ENCODE measurements at places on chromosomes 7 and 10.

DNA sequence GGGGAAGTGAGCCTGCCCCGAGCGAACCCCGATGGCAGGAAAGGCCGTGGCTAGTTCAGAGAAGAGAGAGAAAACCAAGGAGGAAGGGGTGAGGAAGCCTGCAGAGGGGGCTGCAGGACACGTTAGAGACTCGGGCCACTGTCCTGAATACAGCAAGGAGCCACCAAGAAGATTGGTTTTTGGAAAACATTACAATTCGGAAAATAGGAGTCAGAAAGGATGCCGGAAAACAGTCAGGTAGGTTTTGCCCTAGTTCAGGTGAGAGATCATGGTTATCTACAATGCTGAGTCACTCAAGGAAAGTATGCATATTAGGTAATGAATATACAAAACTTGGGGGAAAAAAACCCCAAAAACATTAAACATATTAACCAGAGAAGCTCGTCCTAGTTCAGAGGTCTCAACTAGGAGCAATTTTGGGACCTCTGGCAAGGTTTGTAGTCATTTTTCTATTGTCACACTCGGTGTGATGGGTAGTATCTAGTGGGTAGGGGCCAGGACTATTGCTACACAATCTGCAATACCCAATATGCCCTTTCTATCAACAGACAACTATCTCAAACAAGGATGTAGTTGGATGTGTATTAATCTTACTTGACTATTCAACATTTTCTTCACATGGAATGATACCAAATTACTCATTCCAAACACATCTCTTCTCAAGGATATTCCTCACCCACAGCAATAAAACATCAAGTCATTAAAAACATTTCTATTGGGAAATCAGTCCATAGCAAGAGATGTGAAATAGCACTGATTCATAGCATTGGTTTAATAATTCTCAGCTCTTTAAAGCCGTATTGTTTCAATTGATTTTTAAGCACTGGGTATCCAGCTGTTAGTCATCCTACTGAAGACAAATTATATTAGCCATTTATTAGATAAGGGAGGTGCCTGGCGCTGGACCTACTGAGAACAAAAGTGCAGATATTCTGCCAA, 74.4 kb upstream of the RSU1 start:
- no peak for DNase-seq

DNA sequence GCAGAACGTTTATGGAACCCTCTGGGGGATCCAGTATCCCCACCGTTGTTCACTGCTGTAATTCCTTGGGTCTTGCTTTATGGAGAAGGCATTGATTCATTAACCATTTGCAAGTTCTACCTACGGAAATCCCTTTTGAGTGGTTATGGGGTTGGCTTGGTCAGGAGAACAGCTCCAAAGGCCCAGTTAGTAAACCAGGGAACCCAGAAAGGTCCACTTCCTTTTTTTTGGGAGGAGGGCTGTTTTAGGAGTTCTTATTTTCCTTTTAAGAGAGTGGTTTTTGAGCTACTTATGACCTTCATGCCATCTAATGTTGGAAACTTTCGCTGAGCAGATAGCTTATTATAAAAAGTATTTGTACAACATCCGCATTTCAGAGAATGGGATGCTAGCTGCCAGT, 1.3 kb downstream of the POR start:
- no peak for DNase-seq

GRCh38 chr10:55668326-55668922, 692.6 kb downstream of the ZWINT start:
- no peak for DNase-seq

DNA sequence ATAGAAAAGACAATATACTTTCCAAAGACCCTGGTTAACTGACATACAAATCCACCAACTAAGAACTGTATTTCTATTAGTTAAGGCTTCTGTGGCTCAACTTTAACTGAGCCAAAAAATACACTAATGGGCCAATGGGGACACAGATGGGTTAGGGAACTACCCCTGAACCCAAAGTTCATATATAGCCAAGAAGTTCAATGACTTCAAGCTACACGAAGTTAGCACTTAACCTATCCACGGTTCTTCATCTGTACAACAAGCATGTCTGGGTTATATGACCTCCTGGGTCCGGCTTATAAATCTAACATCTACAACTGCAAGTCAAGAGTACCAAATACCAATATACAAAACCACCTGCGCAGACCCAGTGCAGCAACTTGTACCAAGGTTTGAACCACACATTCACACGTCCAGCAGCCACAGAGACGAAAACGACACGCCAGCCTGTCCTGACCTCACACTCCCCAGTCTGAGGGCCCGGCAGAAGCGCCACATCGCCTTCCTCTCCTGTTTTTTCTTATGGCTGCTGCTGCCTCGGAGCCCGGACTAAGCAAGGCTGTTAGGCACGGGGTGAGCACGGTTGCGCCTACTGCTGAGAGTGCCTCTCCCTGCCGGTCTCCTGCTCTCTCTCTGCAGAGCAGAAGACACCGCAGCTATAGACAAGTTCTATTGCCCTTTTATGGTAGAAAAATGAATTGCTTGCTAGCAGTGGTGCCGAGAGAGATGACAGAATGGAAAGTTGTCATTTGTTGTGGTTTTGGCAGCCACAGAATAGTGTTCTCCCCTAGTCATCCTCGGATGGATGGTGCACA, 86.3 kb downstream of the RNF216 start:
- DNase-seq, result no peak

DNA sequence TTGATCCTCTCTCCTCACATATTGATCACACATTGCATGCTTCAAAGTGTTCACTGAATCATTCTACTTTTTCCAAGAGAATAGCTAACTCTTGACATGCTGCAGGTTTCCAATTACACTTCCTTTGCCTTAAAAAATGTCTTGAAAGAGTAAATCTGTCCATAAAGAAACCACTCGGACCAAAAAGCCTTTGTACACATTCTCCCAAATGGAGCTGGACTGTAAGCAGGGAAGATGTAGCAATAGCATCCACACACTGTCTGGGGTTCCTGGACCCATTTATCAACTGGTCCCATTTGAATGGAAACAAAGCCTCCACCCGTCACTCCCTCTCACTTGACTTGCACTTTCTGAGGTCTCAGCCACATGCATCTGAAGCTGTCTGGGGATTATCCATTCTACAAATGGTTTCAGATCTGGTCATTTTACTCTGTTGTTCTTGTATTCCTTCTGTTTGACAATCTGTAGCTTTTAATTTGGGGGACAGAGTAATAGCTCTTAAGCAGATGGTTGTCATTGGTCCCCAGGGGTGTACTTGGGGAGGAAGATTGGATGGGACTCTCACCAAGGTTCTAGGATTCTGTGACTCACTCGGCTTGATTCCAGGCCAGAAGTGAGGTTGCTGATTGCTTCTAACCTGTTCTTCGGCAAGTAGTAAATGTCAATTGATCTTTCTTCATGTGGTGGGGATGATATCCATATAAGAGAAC, 203.5 kb downstream of the HIBADH start:
- DNase-seq, result no peak

All from NCI-H187 (cell line).